ENCODE measurements at places on chromosomes 5 and 9.

GRCh38 chr9:122031776-122032175 lies 61.3 kb downstream of the TTLL11 start:
- peaks cover 4% of the 10 kb centered on the region for H3K27me3 ChIP-seq
- H3K4me1 ChIP-seq = peaks cover 19% of the 10 kb centered on the region
- no peak overlapping the region for H3K4me3 ChIP-seq
- no peak for DNase-seq
- peak overlapping the region; percentile 41 for H3K27ac ChIP-seq

- no peak overlapping the region for H3K4me3 ChIP-seq
- DNase-seq = no peak
- peak overlapping the region; percentile 67 for H3K27ac ChIP-seq
- H3K27me3 ChIP-seq = no peaks in the 10 kb centered on the region
These were observed 73.5 kb downstream of the ZNF618 start for GRCh38 chr9:113949571-113950078.

DNA sequence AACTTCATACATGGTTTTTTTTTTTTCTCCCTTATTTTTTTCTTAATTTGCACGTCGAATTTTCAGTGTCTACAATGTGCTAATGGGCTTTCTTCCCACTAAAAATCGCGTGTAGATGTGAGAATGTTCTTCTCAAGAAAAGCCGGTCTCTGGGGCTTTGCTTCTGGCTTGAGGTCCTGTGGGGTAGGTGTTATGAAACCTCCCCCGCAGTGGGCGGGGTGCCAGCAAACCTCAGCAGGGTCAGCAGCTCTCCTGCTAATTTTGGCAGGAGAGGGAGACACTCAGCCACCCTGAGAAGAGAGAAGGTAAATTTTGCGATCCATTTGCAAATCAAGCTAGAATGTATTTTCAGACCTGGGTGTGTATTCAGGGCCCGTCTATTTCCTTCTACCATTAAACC lies 59.9 kb downstream of the NPR3 start:
- H3K27ac ChIP-seq = no peak overlapping the region
- H3K4me3 ChIP-seq = no peak overlapping the region
- H3K27me3 ChIP-seq = peaks cover 15% of the 10 kb centered on the region
- DNase-seq = no peak
- H3K4me1 ChIP-seq = peaks cover 10% of the 10 kb centered on the region

DNA sequence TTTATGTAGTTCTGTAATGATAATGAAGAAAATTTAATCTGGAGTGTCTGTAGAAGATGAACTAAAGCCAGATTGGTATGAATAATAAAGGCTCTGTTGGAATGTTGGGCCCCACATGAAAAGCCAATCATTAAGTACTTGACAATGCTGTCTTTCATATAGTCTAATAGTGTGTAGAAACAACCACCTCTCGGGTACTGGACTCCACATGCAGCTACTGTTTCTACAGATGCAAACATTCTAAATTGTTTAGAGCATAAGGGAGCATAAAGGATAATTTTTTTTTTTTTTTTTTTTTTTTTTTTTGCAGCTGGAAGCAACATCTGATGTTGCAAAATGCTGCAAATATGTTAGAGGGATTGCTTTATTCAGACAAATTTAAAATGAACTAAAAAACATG lies 354.3 kb downstream of the KCTD16 start:
- H3K4me3 ChIP-seq = no peak overlapping the region
- H3K27ac ChIP-seq = no peak overlapping the region

DNA sequence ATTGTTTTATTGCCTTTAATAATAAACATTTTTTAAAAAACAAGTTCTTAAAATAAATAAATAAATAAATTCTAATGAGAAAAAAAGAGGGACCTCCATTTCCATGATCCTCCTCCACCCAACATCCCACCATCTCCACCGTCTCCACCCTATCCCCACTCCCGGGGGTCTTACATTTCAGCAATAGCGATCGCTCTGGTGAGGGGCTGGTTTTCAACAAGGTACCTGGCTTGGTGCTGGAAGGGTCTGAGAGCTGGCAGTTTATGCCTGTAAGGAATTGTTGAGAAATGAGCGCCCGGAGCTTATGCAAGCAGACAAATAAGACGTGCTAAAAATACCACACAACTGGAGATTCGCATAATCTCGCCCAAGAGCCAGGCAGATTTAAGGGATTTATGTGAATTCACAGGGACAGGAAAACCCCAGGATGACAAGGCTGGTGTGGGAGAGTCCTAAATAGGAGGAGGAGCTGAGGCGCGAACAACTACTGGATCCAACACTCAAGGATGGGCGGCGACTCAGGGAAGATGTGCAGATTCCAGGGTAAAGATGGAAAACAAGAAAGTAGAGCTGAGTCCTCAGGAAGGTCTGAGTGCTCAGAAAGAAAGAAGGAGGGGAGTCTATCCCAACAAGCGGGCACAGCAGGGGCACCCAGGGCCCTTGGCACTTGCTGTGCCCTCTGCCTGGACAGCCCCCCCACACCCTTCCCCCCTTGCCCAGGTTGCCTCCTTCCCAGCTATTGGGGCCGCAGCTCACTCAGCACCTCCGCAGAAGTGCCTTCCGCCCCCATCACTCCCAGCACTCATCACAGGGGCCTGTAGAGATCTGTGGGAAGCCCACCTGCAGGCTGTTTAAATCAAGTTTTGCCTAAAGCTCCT lies 27.0 kb downstream of the TRIM14 start:
- H3K36me3 ChIP-seq = peaks cover 2% of the 10 kb centered on the region
- peaks cover 35% of the 10 kb centered on the region for H3K27me3 ChIP-seq
- no peak overlapping the region for H3K4me3 ChIP-seq
- no peak for DNase-seq
- H3K4me1 ChIP-seq = peaks cover 11% of the 10 kb centered on the region

GRCh38 chr5:74934949-74935751 lies 69.0 kb upstream of the FAM169A start:
- H3K4me1 ChIP-seq = peaks cover 31% of the 10 kb centered on the region
- H3K4me3 ChIP-seq = no peak overlapping the region
- H3K27ac ChIP-seq = no peak overlapping the region
- DNase-seq = no peak
- H3K36me3 ChIP-seq = peaks cover 4% of the 10 kb centered on the region

GRCh38 chr5:77152441-77152840 lies 58.0 kb upstream of the PDE8B start:
- no peak for DNase-seq
- H3K4me1 ChIP-seq = no peaks in the 10 kb centered on the region

GRCh38 chr5:124859027-124859426 lies 112.6 kb upstream of the ZNF608 start:
- no peak overlapping the region for H3K4me3 ChIP-seq
- H3K4me1 ChIP-seq = peaks cover 16% of the 10 kb centered on the region
- no peaks in the 10 kb centered on the region for H3K36me3 ChIP-seq
- H3K27ac ChIP-seq = no peak overlapping the region
- no peaks in the 10 kb centered on the region for H3K27me3 ChIP-seq

GRCh38 chr5:94463739-94464138 lies 154.7 kb downstream of the KIAA0825 start:
- no peak overlapping the region for H3K4me3 ChIP-seq
- DNase-seq = no peak
- peaks cover 3% of the 10 kb centered on the region for H3K27me3 ChIP-seq

GRCh38 chr5:74261421-74261820 lies 379.1 kb downstream of the ENC1 start:
- no peak overlapping the region for H3K27ac ChIP-seq
- peaks cover 3% of the 10 kb centered on the region for H3K27me3 ChIP-seq
- H3K4me1 ChIP-seq = peaks cover 77% of the 10 kb centered on the region

- peak overlapping the region; percentile 73 for H3K27ac ChIP-seq
- H3K4me3 ChIP-seq = no peak overlapping the region
These were observed 185.8 kb downstream of the CDK5RAP2 start for GRCh38 chr9:120394058-120394669.

GRCh38 chr9:29208670-29209069 lies 1635.4 kb upstream of the C9orf72 start:
- peaks cover 15% of the 10 kb centered on the region for H3K4me1 ChIP-seq
- H3K36me3 ChIP-seq = no peaks in the 10 kb centered on the region
- no peak for DNase-seq
- H3K27ac ChIP-seq = no peak overlapping the region
- peaks cover 42% of the 10 kb centered on the region for H3K27me3 ChIP-seq

DNA sequence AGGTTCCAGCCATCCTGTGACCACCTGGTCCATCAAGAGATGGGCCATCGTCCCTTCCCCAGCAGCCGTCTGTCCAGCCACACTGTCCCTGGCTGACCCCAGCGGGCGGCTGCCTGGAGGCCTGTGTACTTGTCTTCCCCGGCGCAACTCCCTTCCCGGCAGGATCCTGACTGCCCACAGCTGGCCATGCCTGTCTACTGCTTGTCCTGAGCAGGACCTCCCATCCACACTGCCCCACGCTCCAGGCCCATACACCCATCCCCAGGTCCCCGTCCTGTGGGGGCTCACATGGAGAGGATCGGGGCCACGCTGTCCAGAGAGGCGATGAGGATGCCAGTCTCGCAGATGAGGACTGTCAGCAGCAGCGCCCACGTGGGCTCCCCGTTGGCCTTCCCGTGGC lies 35.5 kb downstream of the SLC12A7 start:
- H3K36me3 ChIP-seq = peaks cover 12% of the 10 kb centered on the region
- peak overlapping the region; percentile 75 for H3K27ac ChIP-seq
- H3K27me3 ChIP-seq = peaks cover 2% of the 10 kb centered on the region

- H3K27ac ChIP-seq = no peak overlapping the region
- H3K4me1 ChIP-seq = peaks cover 5% of the 10 kb centered on the region
- H3K27me3 ChIP-seq = peaks cover 13% of the 10 kb centered on the region
These were observed 140.4 kb downstream of the GABBR2 start for GRCh38 chr9:98568234-98568908.

DNA sequence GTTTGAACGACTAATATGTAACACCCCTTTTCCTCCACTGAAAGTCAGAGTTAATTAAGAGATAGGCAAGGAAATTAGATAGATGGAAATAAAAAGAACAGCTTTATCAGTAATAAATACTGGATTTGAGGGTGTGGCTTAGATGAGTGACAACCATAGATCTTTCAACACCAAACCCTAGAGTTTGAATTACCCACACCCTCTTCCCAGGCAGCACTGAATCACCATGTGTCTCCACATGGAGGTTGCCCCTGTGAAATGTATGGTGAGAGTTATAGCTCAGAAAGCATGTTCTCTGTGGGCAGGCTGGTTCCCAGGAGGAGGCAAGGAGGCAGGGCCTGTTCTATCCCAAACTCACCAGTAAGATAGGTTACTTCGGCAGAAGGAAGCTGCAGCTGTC lies 69.7 kb downstream of the TMEM174 start:
- no peaks in the 10 kb centered on the region for H3K36me3 ChIP-seq
- H3K4me1 ChIP-seq = peaks cover 10% of the 10 kb centered on the region
- no peak overlapping the region for H3K27ac ChIP-seq
- no peak for DNase-seq
- no peaks in the 10 kb centered on the region for H3K27me3 ChIP-seq
- no peak overlapping the region for H3K4me3 ChIP-seq
